Karpas-422 (cell line): ENCODE measurements at places on chromosomes 2 and 18.

DNA sequence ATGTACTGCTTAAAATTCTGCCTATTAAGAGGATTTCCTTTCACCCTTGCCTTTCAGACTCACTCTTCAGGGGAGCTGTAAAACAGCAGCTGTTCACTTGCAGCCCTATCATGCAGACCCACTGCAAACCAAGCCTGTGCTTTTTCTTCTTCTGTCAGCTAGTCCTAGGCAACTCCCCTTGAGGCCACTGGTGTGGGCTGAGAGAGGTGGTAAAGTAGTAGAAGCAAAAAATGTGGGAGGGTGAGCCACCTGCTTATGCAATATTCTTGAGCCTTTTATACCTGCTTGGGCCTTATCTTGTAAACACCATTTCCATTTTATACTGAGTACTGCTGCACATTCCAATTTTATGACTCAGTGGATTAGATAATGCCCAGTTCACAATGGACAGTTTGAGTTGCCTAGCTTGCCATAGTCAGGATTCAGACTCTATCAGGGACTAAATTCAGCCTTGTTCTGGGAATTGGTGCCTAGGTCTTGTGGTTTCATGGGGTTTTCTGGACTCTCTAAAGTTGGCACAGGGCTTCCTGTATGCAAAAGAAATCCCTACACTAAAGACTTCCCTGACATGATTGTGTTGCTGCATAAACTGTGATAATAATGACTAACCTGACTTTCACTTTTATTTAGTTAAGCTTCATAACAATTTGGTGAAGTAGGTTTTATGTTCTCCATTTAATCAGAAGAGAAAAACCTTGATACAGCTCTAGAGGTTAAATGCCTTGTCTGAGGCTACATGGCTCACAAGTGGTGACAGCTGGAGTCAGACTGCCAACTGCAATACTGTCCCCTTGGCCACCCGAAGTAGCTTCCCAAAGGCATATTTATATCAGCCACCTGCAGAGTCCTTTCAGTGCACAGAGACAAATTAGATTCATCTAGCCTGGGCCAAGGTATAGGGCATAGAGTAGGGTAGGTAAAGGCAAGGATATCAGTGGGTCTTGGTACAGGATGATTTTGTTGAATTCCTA, 47.4 kb upstream of the KDM3A start:
- DNase-seq = no peak

- DNase-seq = no peak
Observed at GRCh38 chr2:171181064-171182049, 20.7 kb upstream of the TLK1 start.

GRCh38 chr2:88011011-88011410, 5.3 kb downstream of the RNU2-63P start:
- DNase-seq = no peak

- no peak for DNase-seq
Observed at GRCh38 chr18:24009651-24010333, 4.8 kb upstream of the TTC39C start.

GRCh38 chr2:224319750-224320149, 82.2 kb downstream of the FAM124B start:
- no peak for DNase-seq

DNA sequence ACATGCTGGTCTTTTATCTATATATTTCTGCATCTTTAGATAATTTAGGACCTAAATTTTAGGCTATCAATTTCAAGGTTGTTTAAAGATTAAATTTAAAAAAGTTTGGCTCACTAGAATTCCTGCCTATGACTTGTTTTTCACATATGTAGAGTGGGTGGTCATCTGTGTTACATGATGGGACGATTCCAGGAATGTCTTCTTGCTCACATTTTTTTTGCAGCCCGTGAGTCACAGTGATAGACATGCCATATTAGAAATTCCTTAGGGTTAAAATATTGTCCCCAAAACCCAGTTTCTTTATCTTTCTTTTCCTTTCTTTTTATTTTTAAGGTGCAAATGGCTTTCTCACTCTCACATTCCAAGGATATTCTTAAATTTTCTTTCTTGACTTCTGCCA, 652.0 kb downstream of the PLCL1 start:
- DNase-seq = no peak

- peak; percentile 91 for DNase-seq
Observed at GRCh38 chr2:17813742-17814473, 2.4 kb upstream of the MSGN1 start.

DNA sequence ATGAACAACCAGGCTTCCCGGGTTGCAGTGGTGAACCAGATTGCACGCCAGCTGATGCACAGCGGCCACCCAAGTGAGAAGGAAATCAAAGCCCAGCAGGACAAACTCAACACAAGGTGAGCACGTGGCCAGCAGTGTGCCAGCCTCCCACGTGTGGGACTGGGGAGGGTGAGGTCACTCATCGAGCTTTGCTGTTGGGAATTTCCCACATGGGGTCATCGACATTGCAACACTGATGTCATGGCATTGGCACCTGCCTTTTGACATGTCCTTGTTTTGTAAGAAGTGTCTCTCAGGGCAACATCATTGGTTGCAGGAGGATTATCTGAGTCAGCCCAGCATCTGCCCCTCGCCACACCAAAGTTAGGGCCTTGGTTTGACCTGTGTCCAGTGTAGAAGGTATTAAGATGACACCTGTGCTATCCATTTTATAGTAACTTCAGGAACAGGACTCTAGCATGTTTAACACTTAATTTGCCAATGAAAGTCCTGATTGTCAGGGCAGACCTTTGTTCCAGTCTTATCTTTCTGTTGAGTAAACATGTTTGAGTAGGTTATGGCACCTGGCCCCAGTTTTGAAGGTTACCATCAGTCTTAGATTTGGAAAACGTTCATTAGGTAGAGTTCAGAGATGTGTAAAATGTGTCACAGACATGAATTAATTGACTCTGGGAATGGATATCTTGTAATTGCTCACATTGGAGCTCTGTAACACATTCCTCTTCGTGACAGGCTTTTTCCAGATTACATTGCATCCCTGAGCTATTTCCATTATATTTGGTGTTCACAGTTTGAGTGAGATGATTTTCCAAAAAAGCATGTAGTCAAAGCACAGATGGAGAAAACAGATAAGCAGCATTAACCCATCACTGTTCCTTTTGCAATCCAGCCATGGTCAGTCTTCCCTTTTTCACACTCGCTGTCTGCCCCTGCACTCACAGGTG, 93.3 kb upstream of the EML6 start:
- DNase-seq = no peak

- no peak for DNase-seq
Observed at GRCh38 chr2:104871649-104871971, 17.7 kb downstream of the POU3F3 start.

GRCh38 chr2:150125708-150126107, 361.8 kb downstream of the RND3 start:
- no peak for DNase-seq

GRCh38 chr2:137842430-137842829, 121.8 kb upstream of the HNMT start:
- DNase-seq = no peak

DNA sequence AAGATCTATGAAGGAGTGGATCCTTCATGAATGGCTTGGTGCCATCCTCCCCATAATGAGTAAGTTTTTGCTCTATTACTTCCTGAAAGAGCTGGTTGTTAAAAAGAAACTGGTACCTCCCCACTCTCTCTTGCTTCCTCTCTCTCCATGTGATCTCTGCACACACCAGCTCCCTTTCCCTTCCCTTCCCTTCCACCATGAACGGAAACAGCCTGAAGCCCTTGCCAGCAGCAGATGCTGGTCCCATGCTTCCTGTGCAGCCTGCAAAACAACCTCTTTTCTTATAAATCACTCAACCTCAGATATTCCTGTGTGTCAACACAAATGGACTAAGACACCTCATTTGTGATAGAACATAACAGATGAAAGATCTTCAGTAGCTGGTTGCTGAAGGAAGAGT, 303.5 kb upstream of the ACVR2A start:
- DNase-seq = no peak

GRCh38 chr2:39194686-39195085, 49.1 kb downstream of the CDKL4 start:
- no peak for DNase-seq

DNA sequence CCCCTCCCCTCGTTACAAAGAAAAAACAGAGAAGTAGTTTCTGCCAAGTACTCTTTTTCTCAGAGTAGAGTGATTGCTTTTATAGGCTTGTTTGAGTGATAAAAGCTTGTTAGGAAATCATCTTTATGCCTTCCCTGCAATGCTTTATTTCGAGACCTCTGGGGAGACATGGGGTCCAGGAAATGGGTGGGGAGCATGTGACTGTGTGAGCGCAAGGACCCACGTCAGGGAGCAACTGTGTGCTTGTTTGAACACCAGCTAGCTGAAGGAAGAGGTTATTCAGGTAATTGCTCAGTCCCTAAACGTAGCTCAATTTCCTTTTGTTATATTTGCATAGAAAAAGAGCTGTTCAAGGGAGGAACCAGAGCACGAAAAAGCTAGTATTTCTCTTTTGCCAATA, 187.3 kb downstream of the FAM210A start:
- peak; percentile 65 for DNase-seq

DNA sequence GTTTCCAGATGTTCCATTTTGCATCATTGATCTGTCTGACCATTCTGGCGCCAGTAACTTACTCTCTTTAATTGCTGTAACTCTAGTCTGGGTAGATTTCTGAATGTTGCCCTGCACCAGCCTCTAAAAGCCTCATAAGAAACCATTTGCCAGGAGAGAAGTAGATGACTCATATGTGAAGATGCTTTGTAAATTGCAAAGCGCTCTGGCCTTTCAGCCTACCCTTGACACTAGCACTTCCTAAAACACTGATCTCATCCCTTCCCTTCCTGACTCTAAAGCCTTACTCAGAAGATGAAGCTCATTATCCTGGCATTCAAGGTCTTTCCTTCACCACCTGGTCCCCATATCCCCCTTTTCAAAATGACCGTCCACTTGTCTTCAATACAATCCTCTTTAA, 193.2 kb upstream of the MEX3C start:
- DNase-seq = no peak

DNA sequence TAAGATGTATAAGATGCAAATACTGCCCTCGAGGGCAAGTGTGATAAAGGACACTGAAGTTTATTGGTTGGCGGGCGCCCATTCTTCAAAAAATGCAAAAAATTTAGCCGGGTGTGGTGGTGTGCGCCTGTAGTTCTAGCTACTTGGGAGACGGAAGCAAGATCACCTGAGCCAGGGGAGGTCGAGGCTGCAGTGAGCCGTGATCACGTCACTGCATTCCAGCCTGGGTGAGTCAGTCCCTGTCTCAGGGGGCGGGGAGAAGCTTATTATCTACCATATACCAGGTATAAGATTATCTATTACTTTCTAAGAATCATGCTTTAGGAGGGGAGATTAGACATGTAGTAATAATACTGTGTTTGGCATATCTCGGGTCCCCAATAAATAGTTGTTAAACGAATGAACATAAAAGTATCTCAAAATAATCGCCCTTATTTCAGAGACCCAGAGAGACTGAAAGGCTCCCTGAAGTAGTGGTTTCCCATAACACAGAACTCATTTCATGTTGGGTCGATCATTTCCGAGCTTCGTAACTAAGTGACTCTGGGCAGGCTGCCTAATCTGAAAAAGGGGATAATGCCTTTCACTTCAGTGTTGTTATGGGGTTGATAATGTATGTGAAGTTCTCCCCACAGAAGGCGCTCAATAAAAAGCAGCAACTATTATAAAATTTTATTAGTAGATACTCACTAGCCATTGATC, 1.2 kb upstream of the SELENOI start:
- peak; percentile 48 for DNase-seq

DNA sequence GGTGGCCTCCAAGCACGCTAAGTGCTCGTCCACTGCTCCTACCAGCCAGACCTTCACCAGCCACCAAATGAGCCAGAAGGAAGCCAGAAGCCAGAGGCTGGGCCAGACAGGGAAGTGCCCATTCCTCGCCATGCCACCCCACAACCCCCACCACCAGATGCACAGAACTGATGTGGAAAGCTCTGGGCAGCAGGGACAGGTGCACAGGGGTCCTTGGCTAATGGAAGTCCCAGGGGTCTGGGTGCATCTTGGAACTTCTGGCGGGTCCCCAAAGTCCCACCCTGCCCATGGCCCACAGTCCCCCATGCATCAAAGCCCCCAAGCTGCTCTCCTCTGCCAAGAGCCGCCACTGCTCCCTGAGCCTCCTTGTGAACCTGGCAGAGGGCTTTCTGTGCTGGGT, 173.1 kb upstream of the ID2 start:
- DNase-seq = no peak

GRCh38 chr18:36402765-36403396, 105.4 kb downstream of the FHOD3 start:
- no peak for DNase-seq

- no peak for DNase-seq
Observed at GRCh38 chr2:11811036-11811654, 64.7 kb downstream of the LPIN1 start.

DNA sequence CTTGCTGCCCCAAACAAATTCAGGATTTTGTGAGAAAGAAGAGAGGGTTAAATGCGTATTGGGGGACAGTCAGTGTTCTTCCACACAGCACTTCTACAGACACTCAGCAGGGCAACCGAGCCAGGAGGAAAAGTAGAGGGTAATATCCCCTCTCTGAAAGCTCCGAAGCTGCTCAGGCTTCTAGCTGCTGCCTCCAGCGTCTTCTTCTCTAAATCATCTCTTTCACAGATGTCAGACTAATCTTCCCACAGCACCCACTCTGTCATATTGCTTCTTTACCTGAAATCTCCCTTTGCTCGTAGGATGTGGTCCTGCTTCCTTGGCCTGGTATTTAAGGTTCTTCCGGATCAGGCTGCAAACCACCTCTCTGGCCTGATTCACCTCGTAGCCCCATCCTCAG, 117.6 kb upstream of the HAAO start:
- DNase-seq = no peak

- no peak for DNase-seq
Observed at GRCh38 chr2:58106896-58107295, 60.3 kb downstream of the VRK2 start.

DNA sequence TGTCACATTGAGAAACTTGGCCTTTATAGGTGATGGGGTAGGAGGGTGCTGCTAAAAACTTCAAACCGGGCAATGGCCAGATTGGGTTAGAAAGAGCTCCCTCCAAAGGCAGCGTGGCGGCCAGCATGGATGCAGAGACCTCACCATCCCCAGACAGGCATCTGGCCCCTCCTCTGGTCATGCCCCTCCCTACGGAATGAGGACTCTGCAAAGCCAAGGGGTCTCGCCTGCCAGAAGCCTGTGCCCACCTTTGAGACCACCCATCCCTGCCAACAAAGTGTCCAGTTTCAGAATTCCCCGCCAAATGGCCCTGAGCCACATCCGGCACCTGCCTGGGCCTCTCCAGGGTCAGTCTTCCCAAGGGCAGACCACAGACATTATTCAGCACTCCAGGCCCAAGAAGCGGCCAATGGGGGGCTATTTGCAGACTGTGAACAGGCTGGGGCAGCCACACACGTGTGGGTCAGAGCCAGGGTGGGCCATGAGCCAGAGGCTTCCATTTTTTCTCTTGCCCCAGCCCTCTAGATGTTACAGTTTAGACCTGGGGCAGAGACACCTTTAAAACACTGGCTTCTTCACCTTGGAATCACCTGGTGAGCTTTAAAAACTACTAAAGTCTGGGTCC, 4.2 kb upstream of the ATP6V1B1 start:
- no peak for DNase-seq

- DNase-seq = no peak
Observed at GRCh38 chr2:222892321-222892720, 31.5 kb downstream of the ACSL3 start.
